NCI-H510A (cell line): ENCODE measurements at places on chromosomes 13 and 19.

GRCh38 chr13:29593605-29594297 lies 1.7 kb downstream of the SLC7A1 start:
- no peak for DNase-seq

DNA sequence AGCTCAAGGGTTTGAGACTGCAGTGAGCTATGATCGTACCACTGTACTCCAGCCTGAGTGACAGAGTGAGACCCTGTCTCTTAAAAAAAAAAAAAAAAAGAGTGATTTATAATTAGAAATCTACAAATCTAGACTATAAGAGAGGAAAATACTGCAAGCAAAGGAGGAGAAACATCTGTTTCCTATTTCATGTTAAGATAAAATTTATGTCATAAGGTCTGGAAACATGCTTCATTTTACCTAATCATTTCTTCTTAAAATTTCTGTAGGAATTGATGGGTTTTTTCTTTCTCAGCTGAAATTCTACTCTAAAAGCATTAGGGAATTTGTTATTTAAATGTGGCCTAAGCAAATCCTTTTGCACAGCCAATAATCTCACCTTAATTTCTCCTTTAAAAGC lies 53.2 kb downstream of the C13orf42 start:
- no peak for DNase-seq

GRCh38 chr13:40595693-40596092 lies 70.7 kb downstream of the FOXO1 start:
- no peak for DNase-seq

DNA sequence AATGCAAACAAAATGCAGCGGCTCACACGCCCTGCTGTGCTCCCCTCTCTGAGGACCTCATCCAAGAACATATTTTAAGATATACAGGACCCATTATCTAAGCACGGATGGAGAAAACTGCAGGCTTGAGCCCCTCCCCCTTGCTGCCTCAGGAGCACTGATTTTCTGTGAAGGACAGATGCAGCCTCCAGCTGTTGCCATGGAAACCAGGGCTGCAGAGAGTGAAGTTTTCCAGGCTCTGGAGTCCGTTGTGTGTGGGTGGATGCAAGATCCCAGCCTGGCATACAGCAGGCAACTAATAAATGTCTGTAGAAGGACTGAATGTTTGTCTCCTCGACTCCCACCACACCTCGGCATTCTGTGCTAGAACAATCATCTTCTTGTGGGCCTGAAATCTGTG lies 105.6 kb upstream of the PEG3 start:
- DNase-seq = no peak

DNA sequence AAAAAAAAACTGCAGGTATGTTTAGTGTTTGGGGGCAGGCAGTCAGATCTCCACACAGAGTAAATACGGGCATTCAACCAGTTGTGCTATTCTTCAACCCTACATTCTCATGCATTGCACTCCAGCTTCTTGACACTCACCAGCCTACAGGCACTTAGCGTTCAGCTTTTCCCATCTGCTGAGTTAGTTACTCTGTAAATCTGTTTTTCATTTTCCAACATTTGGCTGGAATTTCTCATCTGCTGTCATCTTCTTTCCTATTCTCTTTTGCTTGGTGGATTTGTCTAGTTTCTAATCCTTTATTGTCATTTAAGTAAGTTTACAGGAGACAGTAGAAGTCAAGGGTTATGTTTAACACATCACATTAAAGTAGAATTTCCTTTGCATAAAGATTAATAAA lies 1318.9 kb downstream of the OLFM4 start:
- no peak for DNase-seq

GRCh38 chr19:45179892-45180370 lies 1.3 kb downstream of the BLOC1S3 start:
- no peak for DNase-seq
